ENCODE measurements at places on chromosomes 1 and 21. TPM values are rescaled to one million over a fixed set of nuclear protein-coding genes. Genes with fewer than 3 reads are reported as not detected.

DNA sequence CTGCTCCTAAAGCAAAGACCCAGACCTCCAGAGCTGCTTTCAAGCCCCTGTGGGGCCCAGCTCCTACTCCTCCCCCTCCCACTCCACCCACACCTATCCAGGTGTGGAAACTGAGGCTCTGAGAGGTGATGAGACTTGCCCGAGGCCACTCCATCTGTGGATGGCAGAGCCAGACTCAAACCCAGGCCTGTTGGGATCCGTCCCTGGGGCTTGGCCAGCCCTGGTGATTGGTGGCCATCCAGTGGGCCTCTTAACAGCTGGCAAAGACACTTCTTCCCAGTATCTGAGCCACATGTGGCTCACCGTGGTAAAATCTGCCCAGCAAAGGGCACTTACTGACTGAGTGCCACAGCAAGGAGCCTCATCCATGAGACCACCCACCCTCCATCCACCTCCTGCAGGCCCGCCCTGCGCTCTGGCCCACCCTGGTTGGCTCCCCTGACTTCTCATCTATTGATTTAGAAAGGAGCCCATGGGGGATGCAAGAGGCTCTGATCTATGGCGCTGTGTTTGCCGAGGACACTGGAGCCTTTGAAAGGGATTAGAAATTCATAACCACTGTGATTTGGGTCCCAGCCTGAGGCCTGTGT, 398.5 kb downstream of the PTPRU start:
- DNase-seq: no peak

- DNase-seq: no peak
Measured at GRCh38 chr1:28921286-28921869, 7.0 kb downstream of the EPB41 start.

Gene RNPC3
- 14.4 TPM for total RNA-seq

Gene MX2
- 0.57 TPM for total RNA-seq

DNA sequence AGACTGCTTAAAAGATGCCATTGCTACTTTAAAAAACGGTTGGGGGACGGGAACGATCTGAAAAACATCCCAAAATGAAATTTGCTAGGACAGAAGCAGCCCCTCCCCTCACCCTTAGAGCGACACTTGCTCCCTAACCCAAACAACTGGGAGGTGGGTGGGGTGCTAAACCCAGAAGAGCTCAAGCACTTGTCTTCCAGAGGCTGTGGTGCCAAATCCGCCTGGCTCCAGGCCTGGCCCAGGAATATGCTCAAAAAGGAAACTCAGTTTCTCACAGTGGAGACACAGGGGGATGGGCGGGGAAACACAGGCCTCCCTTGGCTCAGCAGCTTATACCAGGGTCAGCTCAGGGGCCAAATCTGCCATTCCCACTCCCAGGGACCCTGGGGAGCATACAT, 644 bp upstream of the PBXIP1 start:
- peak; percentile 93 for DNase-seq

Gene FCGR2B
- total RNA-seq: not detected

Gene GPATCH4
- total RNA-seq: 29.6 TPM

Gene OR6K3
- not detected for total RNA-seq

DNA sequence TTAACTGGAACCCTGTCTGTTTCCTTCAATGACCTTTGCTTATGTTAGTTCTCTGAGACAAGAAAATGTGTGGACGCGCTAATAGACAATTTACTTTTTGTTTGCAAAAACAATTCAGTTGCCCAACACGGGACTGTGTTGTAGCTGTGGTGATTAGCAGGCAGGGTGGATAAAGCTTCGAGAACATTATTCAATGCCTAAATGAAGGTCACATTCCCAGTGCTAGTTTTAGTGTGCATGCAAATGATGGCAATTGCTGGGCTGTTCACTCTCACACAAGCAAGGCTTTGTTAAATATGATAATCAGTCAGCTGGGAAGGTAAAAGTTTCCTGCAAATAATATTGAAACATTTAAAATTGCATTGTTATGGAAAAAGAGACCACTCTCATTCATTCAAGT, 188.4 kb downstream of the BACH1 start:
- no peak for DNase-seq

DNA sequence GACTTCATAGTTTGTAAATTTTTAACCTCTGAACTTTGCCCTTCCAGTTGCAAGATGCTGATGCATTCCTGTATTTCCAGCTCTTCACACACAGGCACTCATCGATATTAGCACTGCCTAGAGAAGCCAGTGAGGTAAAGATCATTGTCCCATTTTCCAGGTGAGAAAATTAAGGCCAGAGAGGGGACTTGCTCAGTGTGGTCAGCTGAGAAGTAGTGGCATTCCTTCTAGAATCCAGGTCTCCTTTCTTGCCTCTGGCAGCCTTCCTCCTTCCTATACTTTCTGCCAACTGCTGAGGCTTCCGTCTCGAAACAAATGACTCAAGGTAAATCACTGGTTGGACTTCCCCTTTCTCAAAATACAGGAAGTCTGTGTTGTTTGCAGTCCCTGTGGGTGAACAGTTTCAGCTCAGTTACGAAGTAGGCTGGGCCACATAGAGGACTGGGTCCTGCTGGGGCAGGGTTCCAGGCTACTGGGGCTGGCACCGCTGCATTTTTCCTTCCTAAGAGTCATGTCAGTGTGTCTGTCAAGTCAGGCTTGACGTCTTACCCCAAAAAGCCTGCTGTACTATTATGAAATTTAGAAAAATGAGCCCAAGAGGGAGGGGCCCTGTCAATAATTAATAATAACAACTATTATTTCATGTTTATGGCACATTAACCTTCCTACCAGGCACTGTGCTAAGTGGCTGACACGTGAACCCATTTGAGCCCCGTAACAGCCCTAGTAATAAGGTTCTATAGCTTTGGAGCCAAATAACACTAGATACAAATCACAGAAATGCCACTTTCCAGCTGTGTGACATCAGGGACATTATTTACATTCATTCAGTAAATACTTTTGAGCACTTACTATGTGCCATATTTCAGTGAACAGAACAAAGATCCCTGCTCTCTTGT, 16.6 kb upstream of the RNF19B start:
- DNase-seq: peak; percentile 37

Gene FMO5
- 2.6 TPM for total RNA-seq

DNA sequence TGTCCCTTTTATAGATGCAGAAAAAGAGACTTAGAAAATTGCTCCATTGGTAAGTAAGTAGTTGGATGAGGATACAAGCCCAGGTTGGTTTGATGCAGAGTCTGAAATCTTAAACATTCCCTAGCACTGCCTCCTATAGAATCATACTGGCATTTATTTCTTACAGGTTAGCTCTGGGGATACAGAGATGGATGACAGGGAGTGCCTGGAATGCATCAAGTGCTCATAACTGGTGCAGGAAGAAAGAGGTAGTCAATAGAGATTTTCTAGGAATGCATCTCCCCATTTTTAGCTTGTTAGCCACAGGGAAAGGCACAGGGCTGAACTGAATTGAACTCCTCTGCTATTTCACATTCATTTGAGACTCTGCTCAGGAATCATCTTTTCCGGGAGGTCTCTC, 269.0 kb upstream of the USP24 start:
- DNase-seq: no peak

Gene NPHS2
- not detected for total RNA-seq

GRCh38 chr21:40143822-40144525, 276.7 kb downstream of the PCP4 start:
- peak; percentile 34 for DNase-seq

- DNase-seq: no peak
Measured at GRCh38 chr21:14099570-14099969, 111.2 kb downstream of the LIPI start.

Gene SLAMF6
- not detected for total RNA-seq

DNA sequence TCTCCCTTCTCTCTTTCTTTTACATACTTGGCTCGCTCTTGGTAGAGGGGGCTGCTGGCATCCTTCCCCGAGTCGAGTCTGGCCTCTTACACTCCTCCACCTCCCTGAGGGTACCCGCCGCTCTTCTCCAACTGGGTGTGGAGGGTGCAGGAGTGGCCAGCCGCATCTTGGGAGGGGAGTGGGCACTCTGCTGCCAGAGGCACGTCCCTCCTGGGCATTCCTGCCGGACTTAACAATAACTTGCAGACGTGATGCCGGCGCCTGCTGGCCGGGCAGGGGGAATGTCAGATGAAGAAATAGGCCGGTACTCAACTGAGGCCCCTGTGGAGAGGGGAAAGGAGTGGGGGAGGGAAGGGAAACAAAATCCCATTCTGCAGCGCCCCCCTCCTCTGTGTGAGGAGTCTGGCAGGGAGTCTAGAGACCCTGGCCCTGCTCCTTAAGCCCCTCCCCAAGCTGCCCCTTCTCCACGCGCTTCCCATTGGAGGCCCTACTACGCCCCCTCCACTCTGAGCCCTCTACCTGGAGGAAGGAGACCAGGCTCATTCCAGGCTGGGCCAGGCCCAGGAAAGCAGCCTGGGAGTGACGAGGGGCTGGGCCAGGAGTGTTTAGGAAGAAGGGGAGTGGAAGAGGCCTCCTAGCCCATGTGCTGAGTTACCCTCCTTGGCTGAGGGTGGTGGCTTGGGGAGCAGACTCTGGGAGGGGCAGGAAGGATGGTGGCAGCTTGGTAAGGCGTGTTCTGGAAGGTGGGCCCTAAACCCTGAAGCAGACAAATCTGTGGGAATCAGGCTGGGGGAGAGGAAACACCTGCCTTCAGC, 1.8 kb downstream of the ATP2B4 start:
- DNase-seq: peak; percentile 50

DNA sequence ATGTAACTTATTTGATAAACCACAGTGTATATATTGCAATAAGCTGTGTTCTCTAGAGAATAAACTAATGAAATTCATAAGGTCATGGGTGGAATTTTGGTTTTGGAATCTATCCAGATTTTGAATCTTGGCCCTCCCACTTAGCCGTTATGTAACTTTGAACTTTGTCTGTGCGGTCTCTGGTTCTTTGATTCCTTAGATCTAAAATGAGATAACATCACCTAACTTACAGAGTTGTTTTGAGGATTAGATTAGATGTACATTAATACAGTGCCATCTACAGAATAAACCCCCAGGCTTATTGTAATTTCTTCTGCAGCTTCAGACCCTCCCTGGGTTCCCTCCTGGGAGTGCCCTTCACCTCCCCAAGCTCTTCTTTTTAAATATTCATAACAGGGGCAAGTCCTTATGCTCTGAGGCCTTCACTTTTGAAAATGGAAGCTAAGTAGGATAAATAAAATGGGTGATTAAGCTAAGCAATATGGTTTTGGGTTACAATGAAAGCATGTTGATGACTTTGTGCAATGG, 124.3 kb downstream of the ATG4C start:
- DNase-seq: no peak

DNA sequence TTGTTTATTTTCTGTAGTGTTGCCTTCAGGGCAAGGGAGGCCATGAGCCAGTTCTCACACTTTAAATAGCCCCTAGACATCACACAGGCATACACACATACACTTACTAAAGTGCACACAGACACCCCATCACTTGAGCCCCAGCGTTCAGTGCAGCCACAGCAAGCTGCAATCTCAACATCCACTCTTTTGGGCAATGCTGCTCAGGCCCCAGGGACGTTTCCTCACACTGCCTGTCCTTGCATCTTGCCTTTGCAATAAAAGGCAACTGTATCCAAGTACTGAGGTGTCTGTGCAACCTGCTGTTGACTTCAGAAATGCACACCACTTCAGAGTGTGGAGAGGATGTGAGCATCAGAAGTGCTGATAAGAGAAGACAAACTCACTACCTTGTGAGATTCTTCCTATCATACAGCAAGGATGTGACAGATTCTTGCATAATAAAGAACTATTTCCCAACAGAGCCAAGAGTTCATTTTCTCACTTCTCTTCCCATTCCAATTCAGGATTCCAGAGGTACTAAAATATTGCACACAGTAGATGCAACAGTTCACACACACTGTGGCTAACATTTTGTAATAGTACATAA, 36.2 kb downstream of the IRF2BP2 start:
- no peak for DNase-seq

GRCh38 chr1:197954718-197955418, 37.7 kb downstream of the LHX9 start:
- no peak for DNase-seq

DNA sequence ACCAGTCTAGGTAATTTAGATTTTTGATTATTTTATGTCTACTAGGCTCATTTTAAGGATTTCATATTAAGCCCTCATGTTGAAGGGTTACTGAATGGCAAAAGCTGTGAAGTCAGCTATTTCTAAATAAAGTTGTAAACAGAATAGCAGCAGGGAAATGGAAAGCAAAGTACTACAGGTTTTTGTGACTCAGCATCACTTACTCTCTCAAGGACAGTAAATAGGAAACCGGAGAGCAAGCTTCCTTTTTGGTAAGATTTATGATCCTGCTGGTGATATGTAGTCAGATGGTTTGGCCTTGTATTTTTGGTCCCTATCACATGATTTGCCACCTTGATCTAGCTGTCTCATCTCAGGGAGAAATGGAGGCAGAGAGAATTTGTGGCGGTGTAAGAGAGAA, 226.0 kb downstream of the RPS6KC1 start:
- peak; percentile 12 for DNase-seq

Measured in myocyte (in vitro differentiated cells).